COR-L47 (cell line): ENCODE measurements at places on chromosomes 11 and 22.

- DNase-seq: peak; percentile 39
These were observed 9.7 kb upstream of the NEFH start for GRCh38 chr22:29470159-29470855.

DNA sequence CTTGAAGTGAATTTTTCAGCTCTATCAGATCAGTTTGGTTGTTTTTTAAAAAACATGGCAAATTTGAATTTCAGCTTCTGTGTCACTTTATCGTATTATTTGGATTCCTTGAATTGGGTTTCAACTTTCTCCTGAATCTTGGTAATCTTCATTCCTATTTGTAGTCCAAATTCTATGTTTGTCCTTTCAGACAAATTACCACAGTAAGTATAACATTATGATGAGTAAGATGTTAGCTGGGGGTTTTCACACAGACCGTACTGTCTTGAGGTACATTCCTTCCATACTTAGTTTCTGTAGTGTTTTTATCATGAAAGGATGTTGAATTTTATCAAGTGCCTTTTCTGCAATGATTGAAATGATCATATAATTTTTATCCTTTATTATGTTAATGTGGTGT is 28.0 kb downstream of the OR5B17 start:
- DNase-seq: no peak

- no peak for DNase-seq
These were observed 119.5 kb upstream of the NARS2 start for GRCh38 chr11:78694152-78694551.

GRCh38 chr11:119436711-119437110 is 13.7 kb upstream of the THY1 start:
- DNase-seq: no peak

GRCh38 chr11:34512840-34513681 is 533 bp downstream of the ELF5 start:
- peak; percentile 23 for DNase-seq

GRCh38 chr11:35007277-35007676 is 90.9 kb downstream of the PDHX start:
- DNase-seq: no peak

- DNase-seq: no peak
These were observed 299.3 kb upstream of the DDI1 start for GRCh38 chr11:103737037-103737622.

- no peak for DNase-seq
These were observed 327.1 kb upstream of the MTNR1B start for GRCh38 chr11:92642177-92642931.

DNA sequence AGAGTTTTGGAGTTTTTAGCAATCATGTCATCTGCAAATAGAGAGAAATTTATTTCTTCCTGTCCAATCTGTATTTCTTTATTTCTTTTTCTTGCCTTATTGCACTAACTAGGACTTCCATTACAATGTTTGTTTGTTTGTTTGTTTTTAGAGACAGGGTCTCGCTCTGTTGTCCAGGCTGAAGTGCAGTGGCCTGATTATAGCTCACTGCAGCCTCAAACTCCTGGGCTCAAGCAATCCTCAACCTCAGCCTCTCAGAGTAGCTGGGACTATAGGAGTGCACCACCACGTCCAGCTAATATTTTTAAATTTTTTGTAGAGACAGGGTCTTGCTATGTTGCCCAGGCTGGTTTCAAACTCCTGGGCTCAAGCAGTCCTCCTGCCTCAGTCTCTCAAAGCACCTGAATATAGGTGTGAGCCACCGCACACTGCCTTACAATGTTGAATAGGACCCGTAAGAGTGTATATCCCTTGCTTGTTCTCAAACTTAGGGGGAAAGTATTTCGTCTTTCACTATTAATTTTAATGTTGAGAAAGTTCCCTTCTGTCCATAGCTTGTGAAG is 29.6 kb upstream of the MAPK1 start:
- no peak for DNase-seq
